ENCODE measurements at places on chromosomes 16 and 17.
A peak's percentile ranks its signal among the peaks of the same experiment; 100 is the strongest.

DNA sequence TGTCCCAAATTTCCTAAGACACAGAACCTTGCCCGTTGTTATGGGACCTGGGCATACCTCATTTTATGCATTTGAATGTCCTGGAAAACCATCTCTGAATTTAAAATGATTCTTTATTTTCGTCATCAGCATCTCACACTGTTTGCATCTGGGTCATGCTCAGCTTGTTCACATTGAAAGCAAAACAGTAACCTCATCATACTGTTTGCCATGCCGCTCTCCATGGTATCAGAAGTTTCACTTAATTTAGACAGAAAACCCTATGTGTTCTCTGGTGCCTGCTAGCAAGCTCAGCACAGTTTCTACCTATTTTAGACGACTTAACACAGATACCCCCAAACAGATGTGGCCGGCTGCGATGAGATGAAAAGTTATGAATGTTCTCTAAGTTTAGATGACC lies 292.1 kb downstream of the SNX29 start:
- no peak for DNase-seq

GRCh38 chr16:75106351-75107274 lies 10.0 kb downstream of the LDHD start:
- DNase-seq, result no peak

DNA sequence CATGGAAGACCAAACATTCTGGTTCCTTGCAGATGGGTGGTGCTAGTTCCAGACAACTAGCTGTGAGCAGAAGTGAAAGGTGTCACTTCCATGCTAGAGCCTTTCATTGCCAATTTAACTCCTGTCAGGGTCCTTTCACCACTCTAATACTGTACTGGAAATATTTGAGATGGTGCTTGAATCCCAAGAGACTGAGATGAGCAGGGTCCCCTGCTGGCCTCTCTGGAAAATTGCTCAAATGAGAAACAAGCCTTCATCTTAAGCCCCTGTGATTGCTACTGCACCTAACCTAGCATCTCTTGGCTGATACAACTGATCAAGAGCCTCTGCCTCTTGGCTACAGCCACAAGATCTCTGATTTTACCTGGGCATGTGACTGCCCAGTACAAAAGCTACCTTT lies 7.4 kb upstream of the VAC14 start:
- no peak for DNase-seq

- DNase-seq, result peak; percentile 75
These were observed 1.0 kb upstream of the RHOT1 start for GRCh38 chr17:32141258-32141657.

DNA sequence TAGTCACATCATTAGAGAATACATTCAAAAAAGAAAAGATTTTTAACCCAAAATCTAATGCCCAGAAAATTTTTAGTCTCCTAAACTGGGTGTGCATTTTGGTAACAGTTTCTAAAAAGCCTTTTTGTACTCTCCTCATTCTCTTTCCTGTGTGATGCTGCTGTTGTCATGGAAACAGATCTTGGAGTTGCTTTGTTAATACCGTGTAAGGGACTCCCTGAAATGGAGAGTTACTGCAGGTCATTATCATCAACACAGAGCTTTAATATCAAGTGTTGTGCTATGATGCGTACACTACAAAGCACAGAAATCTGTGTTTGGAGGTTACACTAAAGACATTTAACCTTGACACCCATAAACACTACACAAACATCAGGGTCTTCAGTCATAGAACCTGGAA lies 216.3 kb downstream of the PRKCA start:
- no peak for DNase-seq

DNA sequence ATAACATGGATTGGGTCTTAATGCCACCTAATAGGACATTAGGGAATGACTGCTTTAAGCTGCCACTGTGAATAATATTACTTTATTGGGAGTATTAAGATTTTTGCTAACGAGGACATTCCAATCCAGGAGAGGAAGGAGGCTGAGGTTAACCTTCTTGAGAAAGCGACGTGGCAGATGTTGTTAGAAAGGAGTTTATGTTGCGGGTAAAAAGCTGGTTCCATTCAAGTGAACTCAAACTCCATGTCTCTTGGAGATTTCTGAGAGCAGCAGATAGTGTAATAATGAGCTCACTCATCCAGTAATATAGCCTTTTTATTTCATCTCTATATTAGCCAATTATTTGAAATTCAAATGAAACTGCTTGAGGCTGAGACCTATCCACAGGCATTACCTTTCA lies 75.5 kb downstream of the KNOP1 start:
- DNase-seq, result no peak

GRCh38 chr17:45277216-45277849 lies 15.4 kb upstream of the SPATA32 start:
- DNase-seq, result peak; percentile 46

DNA sequence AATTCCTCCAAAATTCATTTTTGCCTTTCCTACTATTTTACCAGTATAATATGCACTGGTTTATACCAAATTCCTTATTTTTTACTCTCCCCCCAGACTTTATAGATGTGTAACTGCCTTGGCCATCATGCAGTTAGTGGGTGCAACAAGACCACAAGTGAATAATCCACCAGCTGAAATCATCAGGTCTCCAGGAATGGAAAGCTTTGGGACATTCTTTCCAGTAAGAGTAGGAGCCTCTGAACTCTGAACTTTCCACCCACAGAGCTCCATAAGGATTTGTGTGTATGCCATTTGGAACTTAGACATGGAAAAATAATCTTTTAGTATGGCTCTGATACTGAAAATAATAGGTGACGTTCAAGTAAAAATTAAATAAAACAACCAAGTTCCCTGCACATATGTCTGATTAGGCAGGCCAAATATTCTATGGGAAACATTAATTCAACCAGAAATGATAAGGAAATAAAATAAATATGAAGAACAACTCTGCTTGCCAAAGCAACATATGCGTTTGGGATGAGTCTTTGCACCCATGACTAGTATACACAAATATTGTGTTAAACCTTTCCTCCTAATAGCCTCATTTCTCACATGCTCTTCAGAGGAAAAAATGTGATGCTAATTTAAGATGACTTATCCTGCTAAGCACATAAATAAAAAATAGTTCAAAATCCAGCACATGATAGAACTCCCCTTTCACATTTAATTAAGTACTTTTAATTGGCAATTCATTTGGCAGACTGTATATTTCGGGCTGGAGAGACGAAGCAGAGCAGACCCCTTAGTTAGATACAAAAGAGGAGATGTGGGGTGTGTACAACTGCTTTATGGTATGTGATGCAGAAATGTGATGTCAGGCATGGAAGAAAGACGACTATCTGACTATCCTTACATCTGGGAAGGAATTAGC lies 11.6 kb upstream of the LYRM9 start:
- no peak for DNase-seq

GRCh38 chr17:31702041-31702440 lies 157.0 kb downstream of the COPRS start:
- DNase-seq, result no peak

DNA sequence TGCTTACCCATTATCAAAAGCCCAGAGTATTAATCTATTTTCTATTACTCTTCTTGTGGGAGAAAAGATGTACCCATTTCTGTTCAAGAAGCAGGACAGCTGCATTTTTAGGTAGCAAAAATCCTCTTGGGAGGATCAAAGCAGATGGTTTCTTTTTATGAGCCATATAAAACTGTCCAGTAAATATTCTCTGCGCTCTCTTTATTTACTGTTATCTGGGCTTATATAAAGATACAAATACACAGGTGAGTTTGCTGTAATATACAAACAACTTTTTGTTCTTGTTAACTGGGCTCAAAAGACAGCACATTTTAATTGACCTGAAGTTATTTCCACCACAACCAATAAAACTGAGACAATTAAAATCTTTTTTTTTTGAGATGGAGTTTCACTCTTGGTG lies 10.1 kb downstream of the PHF12 start:
- DNase-seq, result no peak

DNA sequence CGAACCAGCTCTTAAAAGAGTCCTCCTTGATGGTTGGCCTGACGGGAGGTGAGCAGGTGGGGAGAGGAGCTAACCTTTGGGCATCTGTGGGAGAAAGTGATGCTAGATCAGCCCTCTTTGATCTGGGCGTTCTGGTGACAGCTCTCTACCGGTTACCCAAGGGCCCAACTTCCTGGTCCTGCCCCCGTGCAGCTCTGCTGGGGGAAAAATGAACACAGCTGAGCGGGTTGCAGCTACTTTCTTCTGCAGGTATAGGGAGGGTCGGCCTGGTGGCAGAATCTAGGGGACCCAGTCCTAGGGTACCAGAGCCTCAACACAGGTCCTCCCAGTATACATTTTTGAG lies 2.9 kb downstream of the SHISA9 start:
- no peak for DNase-seq

- no peak for DNase-seq
These were observed 18.3 kb downstream of the GLYR1 start for GRCh38 chr16:4828567-4829321.

- no peak for DNase-seq
These were observed 3.0 kb upstream of the BCAR1 start for GRCh38 chr16:75254359-75254837.

DNA sequence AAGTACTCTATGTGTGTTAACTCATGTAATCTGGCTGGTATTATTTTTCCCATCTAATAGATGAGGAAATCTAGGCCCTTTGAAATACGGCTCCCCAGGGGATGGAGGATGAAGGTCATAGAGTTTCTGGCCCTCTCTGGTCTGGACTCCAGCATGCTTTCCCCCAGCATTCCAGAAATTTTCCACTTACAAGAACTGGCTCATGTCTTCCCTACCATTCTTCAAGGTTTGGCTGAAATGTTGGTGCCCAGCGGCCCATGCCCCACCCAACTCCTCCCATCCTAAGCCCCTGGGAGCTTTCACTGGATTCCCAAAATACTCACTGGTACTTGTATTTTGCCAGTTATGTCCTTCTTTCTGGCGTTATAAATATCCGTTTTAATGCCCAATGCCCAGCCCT lies 237.5 kb upstream of the NLRP1 start:
- DNase-seq, result no peak

GRCh38 chr16:55911616-55912015 lies 36.4 kb upstream of the CES5A start:
- DNase-seq, result no peak

DNA sequence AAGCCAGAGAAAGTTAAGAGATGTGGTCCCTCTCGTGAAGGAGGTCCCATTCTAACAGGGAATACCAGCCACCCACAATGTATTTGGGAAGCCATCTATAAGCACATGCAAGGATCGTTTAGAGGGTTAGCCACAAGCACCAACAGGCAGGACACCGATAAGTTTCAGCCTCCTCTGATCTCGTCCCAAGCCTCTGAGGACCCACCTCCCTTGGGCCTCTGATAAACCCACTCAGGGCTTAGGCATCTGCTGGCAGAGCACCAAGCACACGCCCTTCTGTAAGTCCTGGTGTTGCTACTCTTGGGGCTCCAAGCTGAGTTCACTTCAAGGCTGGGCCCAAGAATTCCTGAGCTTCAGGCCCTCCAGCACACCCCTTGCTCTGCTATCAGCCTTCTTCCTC lies 5.4 kb upstream of the PNPO start:
- DNase-seq, result no peak

- no peak for DNase-seq
These were observed 3.6 kb upstream of the MAP3K14 start for GRCh38 chr17:45320349-45320930.

DNA sequence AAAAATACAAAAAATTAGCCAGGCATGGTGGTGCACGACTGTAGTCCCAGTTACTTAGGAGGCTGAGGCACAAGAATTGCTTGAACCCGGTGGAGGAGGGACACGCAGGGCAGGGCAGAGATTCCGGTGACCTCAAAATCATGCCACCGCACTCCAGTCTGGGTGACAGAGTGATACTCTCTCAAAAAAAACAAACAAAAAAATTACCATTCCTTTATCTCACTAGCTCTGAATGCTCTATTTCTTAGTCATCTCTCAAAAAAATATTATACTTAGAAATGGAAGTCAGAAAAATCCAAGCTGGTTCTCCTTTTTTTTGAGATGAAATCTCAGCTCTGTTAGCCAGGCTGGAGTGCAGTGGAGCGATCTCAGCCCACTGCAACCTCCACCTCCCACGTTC lies 40.8 kb downstream of the SPOP start:
- DNase-seq, result no peak

DNA sequence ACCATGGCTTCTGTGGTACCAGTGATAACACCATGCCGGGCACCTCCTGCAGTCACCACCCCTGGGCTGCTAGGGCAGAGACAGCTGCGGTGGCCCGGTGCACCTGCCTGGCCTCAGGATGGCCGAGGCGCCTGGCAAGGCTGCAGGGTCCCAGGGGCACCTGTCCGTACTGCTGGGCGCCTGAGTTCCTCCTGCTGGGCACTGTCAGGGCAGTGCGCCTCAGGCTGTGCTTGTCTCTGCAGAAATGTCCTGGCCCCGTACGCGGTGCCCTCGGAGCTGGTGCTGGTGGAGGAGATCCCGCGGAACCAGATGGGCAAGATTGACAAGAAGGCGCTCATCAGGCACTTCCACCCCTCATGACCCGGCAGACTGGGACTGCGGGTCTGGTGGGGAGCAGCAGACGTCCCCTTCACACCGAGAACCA lies 17.7 kb upstream of the CDH15 start:
- no peak for DNase-seq

DNA sequence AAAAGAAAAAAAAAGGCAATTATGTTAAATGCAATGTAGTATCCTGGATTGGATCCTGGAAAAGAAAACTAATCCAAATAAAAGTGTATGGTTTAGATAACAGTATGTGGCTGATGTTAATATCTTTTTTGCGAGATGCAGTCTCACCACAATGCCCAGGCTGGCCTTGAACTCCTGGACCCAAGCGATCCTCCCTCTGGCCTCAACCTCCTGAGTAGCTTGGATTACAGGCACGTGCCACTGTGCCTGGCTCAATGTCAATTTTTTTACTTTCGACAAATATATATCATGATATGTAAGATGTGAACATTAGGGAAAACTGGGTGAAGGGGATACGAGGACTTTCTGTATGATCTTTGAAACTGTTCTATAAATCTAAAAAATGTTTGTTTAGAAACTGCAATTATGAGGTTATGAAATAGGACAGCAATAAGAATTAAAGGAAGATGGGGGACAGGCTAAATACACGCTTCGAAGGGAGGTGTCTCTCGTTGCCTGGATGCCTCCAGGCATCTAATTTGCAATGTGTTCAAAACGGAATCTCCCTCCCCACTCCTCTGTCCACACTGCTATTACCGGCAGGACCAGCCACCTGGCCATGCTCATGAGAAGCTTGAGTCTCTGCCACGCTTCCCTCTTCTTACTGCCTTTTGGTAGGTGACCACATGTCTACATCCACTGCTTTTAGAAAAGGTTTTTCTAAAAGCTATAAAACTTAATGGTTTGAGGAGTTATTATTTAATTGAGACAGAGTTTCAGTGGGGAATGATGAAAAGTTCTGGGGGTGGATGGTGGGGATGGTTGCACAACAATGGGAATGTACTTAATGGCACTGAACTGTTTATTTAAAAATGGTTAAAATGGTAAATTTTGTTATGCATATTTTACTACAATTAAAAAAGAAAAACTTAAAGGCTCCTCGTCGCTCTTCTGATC lies 15.2 kb downstream of the UBE2O start:
- no peak for DNase-seq

DNA sequence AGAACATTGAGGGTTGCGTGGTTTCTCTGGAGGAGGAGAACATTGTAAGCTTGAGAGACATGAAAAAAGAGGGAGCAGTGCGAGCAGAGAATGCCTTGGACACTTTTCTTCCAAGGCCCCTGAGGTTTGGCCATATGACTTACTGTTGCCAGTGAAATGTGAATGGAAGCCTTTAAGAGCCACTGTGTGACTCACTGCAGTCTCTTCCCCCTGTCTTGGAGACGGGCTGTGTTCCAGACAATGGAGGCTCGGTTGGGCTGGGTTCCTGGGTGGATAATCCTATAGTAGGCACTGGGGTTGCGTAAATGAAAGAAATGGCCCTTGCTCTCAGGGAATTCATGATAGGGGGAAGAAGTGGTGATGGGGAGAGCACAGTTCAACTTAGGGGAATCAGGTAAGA lies 75.5 kb downstream of the SHISA9 start:
- no peak for DNase-seq

Measured in GF-D8 (cell line).